ENCODE measurements at places on chromosomes 6 and 20.

DNA sequence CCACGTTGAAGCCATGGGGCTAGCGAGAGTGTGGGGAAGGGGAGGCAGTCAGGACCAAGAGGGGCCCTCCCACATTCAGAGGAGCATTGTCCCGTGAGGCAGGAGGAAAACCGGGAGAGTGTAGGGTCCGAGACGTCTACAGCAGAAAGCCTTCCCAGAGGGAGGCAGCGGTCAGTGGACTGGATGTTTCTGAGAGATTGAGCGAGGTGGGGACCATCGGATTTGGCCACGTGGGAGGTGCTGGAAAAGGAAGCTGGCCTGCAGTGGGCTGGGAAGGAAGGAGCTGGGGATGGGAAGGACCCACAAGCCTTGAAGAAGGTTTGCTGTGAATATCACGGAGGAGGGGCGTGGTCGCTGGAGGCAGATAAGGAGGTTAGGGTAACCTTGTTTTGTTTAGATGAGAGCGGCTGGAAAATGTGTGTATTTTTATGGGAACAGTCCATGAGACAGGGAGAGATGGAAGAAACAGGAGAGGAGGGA, 119.0 kb upstream of the RNF24 start:
- DNase-seq: no peak

DNA sequence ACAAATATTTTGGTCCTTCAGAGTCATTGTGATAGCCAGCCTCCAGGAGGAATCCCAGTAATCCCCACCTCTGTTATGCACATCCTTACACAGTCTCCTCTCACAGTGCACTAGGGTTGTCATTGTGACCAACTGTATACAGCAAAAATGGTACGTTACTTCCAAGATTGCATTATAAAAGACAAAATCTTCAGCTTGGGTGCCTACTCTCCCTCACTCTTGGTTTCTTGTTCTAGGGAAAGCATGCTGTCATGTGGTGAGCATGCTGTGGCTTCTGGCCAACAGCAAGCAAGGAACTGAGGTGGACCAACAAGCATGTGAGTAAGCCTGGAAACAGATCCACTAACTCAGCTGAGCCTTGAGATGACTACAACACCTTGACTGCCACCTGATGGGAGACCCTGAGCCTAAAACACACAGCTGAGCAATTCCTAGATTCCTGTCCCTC, 130.1 kb upstream of the DST start:
- no peak for DNase-seq

DNA sequence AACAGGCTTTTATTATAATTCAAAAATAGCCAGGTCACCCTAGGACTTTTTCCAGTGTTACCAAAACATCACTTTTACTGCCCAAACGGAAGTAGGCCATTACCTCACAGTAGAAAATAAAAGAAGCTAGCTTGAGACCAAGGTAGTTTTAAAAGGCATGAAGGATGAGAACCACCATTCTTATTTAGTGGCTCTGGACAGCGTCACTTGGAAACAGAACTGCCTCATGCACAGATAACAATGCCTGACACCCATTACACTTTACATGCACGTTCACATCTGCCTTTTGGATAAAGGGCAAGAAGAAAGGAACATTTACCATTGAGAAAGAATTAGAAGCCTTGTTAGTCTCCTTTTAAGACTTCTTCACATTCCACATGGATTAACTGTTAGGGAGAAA, 1.9 kb upstream of the PAQR8 start:
- DNase-seq: no peak

DNA sequence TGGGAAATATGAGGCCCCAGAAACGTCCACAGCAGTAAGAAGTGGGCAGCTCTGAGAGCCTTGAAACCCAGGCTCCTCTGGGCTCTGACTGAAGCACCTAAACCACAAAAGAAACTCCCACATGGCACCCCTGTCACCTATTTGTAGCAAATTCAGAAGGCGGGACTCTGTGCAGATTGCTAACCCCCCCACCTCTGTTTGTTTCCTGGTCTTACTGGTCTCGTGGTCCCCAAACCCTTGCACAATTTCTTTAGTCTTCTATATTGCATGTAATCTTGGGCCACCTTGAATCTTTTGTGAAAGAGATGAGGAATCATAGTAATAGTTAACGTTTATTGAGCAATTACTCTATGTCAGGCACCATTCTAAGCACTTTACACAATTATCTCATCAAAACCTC, 154.3 kb downstream of the PREX1 start:
- no peak for DNase-seq

DNA sequence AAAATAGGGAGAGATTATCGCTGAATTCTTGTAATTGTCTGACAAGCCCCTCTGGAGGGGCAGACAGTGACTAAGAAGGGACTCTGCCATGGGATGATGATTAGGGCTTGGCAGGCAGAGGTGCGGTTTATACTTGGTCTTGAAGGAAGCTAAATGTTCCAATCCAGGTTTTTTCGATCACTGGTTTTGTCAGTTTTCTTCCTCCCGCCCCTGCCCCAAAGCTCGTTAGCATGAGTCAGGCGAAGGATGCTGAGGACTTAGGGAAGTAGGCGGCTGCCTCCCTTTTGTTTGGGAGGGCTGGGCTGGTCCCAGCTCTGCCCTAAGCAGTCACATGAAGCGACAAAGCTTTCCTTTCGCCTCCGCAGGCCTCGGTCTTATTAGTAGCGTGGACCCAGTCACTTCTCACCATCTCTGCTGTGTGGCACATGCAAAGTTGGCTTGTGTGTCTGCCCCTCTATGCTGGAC, 314.2 kb downstream of the CDC5L start:
- DNase-seq: no peak

DNA sequence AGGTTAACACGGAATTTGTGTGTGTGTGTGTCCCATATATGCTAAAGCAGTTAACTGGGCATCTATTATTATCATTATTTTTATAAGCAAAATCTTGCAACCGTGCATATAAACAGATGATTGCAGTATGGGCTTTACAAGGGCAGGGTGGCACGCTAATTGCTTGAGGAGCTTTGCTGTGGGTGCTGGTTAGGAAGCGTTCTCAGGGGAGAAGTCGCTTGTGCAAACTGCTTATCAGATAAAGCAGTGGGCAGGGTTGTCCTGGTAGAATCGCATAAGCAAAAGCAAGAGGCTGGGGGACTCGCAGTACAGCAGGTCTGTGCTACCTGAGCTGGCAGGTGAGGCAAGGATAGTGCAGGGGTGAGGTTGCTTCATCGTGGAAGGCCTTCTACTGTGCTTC, 9.7 kb upstream of the CCN6 start:
- DNase-seq: no peak
